ENCODE measurements at places on chromosomes 13 and 19.
A peak's percentile ranks its signal among the peaks of the same experiment; 100 is the strongest.

- DNase-seq, result no peak
These were observed 4.6 kb downstream of the TLE2 start for GRCh38 chr19:3024509-3024869.

GRCh38 chr13:34161931-34162543 lies 344.1 kb downstream of the RFC3 start:
- DNase-seq, result no peak

GRCh38 chr19:49094505-49095482 lies 9.5 kb downstream of the SNRNP70 start:
- no peak for DNase-seq

GRCh38 chr19:16112778-16113177 lies 1.1 kb downstream of the RAB8A start:
- DNase-seq, result no peak

- DNase-seq, result no peak
These were observed 1106.7 kb downstream of the EFNB2 start for GRCh38 chr13:105428811-105429210.

- no peak for DNase-seq
These were observed 406.9 kb downstream of the LIG4 start for GRCh38 chr13:107808389-107808788.

- no peak for DNase-seq
These were observed 64.5 kb downstream of the CEBPG start for GRCh38 chr19:33437821-33438671.

GRCh38 chr13:111040830-111041229 lies 74.3 kb upstream of the ARHGEF7 start:
- DNase-seq, result no peak

GRCh38 chr13:84263354-84264069 lies 381.2 kb upstream of the SLITRK1 start:
- no peak for DNase-seq

DNA sequence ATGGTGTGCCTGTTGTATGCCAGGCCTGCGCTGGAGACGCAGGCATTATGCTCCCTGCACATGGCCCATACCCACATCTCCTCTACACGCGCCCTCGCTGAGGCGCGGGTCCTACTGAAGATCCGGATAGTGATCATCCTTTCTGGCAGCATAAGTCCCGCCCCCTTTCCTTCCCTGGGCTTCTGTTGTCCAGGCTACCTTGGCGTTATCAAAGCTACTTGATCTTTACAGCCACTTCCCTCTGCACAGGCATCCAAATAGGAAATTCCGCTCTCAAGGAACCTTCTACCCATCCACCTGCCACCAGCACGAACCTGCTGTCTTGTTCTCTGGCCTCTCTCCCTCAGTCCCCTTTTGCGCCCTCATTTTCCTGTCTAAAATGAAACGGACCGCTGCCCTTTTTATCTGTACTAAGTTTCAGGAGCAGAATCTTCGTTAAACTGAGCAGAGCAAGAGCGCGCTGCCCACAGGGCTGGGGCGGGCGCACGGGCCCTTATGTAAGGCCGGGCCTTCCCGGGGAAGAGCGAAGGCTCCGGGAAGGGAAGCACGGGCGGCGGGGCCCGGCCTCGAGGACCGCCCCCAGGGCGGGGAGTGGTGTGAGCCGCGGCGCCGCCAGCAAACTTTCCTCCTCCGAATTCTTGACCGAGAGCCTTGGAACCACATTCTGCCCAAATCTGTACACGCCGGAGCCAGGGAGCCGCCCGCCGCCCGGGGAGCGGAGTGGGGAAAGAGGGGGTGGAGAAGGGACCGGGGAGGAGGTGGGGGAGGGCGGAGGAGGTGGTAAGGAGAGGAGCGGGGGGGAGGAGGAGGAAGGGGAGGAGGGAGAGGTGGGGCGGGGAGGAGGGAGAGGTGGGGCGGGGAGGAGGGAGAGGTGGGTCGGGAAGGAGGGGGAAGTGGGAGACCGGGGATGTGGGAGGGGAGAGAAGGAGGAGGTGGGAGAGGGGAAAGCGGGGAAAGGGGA lies 920 bp upstream of the UBE2L5 start:
- DNase-seq, result peak; percentile 95

DNA sequence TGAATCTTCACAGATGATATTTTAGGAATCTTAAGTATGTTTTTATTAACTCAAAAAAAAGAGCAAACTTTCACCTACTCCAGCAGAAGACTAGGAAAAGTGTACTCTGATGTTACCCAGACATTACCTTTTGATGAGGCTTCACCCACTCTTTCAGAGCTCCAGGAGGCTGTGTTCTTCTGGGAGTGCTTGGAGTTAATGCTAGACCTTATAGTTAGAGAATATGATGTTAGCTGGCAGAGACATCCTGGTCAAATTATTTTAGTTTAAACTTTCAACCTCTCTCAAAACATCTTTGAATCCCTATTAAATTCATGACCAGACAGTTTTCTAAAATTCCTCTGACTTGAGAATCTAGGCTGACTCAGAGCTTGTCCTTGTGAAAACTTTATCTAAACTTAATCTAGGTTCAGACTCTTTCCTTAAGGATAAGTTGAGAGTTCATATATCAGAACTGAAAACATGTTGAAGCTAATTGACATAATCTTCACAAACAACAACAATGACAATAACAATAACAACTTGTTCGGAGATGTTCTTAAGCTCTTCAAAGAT lies 82.8 kb downstream of the ITGBL1 start:
- DNase-seq, result no peak

DNA sequence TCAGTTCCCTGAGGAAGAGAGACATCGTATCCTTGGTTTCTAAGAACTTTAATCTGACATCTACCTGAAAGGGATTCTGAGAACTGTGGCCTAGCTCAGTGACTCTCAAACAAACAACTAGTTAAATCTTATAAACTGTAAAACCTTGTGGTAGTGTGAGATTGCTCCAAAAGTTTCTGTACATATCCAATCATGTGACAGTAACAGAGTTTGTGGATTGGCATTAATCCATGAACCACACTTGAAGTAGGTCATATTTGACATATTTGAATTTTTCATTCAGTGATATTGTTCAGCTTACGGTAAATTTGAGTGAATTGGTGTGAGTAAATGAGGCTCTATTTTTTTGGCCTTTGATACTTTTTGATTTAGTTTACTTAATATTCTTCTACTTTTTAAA lies 15.0 kb downstream of the TDRD3 start:
- no peak for DNase-seq

DNA sequence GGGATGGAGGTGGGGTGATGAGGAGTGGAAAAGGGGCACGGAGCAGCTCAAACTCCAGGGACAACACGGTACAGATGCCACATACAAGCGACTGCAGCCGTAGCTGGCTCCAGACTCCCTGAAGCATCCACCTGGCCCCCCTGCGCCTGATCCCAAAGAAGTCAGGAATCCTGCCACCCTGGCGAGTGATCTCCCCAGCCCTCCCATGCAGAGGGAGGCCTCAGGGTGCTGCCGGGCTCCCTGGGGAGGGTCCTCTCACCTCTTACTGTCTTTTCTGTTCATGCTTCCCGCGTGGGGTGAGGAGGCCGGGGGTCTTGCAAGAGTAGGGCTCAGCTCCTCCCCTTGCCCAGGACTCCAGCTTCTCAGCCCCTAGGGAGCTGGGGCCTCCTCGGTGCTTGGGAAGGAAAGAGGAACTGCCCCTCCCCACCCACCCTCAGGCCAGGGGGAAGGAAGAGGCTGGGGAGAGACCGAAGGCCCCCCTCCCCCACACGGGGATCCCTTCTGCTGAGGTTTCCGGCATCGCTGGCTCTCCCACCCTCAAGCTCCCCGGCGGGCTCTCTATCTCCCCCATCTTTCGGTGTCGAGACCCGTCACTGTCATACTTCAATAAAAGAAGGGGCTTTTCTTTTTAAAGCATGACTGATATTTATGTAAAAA lies at the start of gene RASGRP4:
Gene RASGRP4 (minus strand): TSS at position 410 of the 657 bp plus-strand sequence. CDS start 128 bp downstream, at position 282.
- DNase-seq, result no peak

- no peak for DNase-seq
These were observed 1.9 kb downstream of the KCTD12 start for GRCh38 chr13:76884186-76884906.

DNA sequence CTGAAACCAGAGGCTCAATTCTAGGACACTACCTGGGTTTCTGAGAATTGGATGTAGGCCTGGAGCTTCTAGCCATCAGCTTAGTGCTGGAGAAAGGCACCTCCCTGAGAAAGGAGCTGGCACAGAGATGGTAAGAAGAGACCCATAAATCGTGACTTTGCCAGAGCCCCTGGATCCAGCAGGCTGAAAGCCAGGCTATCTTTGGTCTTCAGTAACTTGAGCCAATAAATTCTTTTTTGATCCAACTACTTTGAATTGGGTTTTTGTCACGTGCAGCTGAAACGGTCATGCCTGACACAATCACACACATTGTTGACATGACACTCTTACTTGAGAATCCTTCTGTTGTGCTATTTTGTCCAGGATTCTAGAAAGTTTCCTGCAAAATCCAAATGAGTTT lies 103.4 kb downstream of the LHFPL6 start:
- no peak for DNase-seq

DNA sequence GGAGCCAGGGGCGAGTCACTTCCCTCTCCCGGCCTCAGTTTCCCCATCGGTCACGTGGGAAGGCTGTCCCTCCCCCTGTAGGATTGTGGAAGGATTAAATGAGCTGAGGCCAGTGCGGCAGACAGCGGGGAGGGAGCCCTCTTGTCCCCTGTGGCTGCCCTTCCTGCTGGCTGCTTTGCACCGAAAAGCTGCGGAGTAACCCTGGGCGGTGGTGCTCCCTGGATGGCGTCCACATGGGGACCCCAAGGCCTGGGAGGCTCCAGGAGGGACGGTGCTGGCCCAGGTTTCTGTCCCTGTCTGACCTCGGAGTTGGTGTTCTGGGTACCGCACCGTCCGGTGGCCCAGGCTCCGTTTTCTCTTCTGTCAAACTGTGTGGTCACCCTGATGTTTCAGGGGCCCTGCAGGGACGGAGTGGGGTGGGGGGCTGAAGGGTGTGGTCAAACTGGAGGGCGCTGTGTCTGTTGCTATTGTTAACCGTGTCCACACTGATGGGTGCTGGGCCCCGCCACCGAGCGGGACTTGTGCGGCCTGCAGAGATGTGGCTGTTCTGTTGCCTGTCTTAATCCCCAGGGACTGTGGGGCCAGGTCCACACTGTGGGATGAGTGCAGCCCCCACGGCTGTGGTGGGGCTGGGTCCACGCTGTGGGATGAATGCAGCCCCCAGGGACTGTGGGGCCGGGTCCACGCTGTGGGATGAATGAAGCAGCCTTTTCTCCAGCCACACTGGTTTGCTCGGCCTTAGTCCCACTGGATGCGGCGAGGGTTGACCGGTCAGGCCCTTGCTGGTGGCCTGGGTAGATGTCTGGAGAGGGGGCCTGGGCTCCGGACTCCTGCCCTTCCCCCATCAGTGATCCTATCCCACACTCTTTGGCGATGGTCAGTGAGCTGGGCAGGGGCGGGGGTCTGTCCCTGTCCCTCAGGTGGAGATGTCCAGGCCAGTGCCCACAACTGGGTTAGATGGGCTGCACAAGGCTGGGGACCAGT lies 6.9 kb downstream of the GNA11 start:
- no peak for DNase-seq

GRCh38 chr19:37197768-37198167 lies 12.6 kb downstream of the ZNF585B start:
- no peak for DNase-seq

DNA sequence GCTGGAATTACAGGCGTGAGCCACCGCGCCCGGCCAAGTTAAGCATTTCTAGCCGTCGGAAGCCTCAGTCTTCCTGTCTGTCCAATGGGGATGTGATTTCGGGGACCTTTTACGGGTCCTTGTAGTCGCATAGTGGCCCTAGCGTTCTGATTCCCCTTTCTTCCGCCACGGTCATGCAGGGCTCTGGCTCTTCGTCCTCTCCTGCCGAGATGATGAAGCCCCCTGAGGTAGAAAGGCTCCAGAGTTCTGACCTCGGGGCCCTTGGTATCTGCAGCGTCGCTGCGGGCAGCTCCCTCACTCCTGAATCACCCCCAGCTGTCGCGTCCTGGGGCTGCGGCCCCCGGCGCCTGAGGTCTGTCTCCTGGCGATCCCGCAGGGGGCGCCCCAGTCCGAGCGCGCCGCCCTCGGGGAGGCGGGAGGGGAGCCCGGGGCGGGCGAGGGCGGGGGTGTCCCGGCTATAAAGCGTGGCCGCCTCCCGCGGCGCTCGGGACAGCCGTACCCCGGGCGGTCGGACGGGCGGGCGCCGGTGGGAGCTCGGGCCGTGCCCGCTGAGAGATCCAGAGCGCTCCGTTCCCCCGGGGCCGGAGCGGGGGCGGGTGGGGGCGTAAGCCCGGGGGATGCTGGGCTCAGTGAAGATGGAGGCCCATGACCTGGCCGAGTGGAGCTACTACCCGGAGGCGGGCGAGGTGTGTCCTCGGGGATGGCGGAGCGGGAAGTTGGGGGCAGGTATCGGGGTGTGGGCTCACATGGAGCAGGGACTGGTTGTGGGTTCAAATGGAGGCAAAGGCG lies at the start of gene FOXA3:
Gene FOXA3 (plus strand): TSS at position 487 of the 789 bp plus-strand sequence. CDS start 131 bp downstream, at position 618.
- no peak for DNase-seq

- no peak for DNase-seq
These were observed 4.1 kb upstream of the TGFBR3L start for GRCh38 chr19:7910321-7911161.

DNA sequence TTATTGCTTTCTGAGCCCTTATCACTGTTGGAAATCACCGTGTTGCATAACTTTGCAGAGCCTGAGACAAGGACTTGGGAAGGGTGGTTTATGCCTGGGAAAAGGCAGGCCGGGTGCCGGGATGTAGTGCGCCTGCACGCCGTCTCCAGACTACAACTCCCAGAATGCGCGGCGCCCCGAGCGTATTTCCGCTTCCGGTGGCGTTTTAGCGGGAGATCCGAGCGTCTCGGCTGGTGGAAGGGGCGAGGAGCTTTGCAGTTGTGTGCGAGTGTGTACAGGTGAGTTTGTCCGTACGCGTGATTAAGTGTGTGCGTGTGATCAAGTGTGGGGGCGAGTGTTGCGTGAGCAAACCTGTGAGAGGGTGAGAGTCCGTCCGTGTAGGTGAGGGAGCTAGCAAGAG lies 75.4 kb downstream of the PEG3 start:
- no peak for DNase-seq

- DNase-seq, result no peak
These were observed 162.6 kb downstream of the TEX29 start for GRCh38 chr13:111482806-111483620.

DNA sequence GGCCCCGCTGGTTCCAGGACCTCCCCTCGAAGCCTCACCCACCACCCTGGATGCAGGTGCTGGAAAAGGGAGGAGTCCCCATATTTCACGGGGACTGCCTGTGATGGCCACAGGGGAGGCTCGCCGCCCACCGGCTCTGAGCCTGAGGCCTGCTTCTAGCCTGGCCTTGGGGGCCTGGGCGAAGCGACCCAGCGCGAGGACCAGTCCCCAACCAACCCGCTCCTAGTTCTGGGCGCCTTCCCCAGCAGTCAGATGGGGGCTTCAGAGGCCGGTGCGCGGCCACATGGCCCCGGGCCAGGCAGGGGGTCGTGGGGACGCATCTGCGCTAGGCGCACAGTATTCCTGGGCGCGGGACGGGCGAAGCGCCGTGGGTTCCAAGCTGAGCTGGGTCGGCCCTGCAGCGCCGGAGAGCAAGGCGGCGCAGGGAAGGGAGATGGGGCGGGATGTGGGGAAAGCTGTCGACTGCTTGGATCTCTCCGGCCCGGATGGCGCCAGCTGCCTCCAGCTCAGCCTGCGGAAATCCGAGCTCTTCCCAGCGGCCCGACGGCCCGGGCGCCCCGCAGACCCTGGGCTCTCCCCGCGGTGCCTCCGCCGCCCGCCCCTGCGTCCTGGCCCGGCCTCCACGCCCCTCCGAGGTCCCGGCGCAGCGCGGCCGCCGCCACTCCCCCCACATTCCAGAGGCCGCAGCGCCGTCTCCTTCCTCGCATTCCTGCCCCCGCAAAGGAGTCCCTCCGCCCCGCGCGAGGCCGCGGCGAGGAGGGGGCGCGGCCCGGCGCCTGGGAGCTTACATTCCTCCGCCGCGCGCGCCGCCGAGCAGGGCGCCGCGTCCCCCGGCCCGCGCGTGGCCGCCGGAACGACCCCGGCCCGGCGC lies at the start of gene WTIP:
Gene WTIP (plus strand): TSS at position 788 of the 871 bp plus-strand sequence. CDS start 217 bp downstream, outside the sequence.
- DNase-seq, result no peak

- no peak for DNase-seq
These were observed 93.3 kb downstream of the OXGR1 start for GRCh38 chr13:96900986-96901385.
